ENCODE measurements at places on chromosomes 6 and 20.

DNA sequence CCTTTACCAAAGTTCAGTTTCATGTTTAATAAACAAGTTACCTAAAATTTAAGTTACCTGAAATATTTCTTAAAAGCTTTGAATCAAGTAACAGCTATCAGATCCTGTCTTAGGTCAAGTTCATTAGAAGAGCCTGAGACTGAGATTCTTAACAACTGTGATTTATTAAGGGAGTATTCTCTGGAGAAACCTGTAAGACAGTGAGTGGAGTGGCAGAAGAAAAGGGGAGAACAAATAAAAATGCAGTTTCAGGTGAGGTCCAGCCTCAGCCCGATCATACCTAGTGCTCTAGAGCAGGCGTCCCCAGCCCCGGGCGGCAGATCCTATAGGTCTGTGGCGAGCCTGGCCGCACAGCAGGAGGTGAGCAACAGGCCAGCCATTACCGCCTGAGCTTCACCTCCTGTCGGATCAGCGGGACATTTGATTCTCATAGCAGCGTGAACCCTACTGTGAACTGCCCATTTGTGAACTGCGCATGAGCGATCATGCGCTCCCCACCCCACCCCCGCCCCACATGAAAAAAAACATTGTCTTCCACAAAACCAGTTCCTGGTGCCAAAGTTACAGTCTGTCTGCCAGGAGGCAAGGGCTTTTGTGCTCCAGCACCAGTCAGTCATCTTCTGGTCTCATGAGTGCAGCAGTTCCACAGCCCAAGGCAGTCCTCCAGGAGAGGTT lies 59.2 kb upstream of the ADGRB3 start:
- no peak for DNase-seq

- DNase-seq, result no peak
Measured at GRCh38 chr6:151850479-151851003, 43.1 kb downstream of the ESR1 start.

DNA sequence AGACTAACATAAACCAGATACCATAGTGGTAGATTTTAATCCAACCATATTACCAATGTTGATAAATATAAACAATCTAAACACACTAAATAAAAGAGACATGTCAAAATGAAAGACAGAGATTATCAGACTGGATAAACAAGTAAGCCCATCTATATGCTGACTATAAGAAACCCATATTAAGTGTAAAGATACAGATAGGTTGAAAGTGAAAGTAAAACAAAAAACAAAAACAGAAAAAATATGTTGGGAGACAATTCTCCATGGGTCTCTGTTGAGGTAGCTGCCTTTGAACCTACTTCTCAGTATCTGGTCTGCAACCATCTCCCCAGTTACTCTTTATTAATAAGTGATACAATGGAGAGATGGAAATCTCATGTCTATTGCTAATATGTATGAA lies 21.2 kb downstream of the REV3L start:
- DNase-seq, result no peak

GRCh38 chr6:1485678-1486077 lies 96.3 kb downstream of the FOXF2 start:
- DNase-seq, result no peak

GRCh38 chr20:63252284-63252711 lies 2.0 kb downstream of the NKAIN4 start:
- no peak for DNase-seq

DNA sequence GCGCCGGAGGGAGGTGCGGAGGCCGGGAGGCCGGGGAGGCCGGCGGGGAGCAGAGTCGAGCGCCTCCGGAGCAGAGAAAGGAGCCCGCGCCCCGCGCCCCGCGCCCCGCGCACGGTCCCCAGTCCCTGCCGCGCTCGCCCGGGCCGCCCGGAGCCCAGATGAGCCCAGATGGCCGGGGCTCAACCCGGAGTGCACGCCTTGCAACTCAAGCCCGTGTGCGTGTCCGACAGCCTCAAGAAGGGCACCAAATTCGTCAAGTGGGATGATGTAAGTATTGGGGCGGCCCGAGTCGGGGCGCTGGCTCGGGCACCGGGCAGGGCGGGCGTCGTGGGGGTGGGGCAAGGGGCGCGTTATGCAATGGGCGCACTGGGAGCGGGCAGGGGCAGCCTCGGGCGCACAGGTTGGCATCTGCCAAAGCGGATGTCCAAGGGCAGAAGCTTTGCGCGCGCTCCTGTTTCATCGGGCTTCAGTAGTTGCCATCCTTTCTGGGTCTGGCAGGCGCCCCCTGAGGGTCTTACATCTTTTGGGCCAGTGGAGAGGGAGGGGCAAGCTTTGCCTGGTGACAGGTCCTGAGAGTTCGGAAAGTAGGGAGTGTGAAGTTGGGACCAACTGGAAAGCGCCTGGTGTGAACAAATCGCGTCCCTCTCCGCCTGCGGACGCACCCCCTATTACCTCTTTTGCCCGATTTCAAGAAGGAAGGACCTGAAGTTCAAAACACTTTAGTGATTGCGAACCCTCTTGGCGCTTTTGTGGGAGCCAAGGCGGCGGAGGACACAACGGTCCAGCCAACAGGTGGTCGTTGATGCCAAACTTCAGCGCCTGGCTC lies 631 bp downstream of the PLCB1 start:
- peak; percentile 7 for DNase-seq

DNA sequence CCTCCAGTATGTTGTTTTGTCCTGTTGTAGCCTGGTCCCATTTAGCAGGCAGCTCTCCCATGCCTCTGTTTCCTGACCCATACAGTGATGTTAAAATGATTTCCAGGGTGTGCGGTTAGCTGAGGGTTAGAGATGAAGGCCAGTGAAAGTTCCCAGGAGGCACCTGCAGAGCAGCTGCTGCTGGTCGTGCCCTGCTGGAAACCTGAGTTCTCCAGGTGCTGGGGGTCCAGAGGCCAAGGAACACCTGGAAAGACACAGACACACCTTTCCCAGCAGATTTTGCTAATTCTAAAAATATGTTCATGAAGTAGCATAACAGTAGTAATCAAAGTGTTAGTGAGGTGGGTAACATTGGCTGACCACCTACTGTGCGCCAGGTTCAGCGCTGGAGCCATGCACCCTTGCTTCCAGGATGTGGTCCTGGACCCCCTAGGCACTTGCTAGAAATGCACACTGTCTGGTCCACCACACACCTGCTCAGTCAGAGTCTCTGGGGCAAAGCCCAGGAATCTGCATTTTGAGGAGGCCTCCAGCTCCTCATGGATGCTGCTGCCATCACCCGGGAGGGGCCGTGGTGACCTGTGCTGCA lies 118.7 kb downstream of the SYNDIG1 start:
- no peak for DNase-seq

DNA sequence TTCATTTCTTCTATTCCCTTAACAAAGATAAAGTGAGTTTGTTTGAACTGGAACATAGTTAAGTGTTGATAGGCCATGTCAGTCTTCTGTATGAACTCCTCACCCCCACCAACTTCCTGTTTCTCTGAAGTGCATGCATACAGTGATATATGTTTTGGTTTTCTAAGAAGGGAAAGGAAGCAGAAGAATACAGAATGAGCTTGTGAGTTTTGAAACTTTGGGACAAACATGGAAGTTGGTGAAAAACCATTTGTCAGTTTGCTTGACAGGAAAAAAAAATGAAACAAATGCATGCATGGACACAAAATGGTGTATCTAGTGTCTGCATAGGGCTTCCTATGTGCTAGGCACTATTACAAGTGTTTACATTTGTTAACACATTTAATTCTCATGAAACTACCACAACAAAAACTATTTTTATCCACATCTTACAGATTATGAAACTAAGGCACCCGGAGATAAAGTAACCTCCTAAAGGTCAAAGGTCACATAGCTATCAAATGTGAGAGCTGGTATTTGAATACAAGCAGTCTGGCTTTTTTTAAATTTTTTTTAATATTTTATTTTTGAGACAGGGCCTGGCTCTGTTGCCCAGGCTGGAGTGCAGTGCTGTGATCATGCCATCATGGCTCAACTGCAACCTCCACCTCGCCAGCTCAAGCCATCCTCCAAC lies 105.9 kb downstream of the ADGRB3 start:
- peak; percentile 7 for DNase-seq

- no peak for DNase-seq
Measured at GRCh38 chr6:153538491-153538890, 407.4 kb upstream of the RGS17 start.

GRCh38 chr6:45012687-45013086 lies 315.4 kb upstream of the RUNX2 start:
- DNase-seq, result no peak

GRCh38 chr6:157244175-157244574 lies 79.1 kb downstream of the TMEM242 start:
- no peak for DNase-seq

GRCh38 chr6:63859528-63859927 lies 223.9 kb downstream of the PHF3 start:
- no peak for DNase-seq

DNA sequence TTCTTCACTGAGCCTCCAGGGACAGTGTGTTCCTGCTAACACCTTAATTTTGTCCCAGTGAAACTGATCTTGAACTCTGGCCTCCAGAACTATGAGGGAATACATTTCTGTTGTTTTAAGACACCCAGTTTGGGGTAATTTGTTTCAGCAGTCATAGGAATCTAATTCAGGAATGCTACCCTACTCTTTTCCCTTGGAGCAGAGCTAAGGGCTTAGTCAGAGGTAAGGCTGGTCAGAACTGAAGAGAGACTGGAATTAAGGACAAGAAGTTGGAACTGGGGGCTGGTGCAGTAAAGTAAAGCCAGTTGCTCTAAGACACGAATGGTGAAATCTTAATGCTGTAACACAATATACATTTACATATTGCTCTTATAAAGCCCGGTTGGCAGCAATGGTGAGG lies 809.7 kb downstream of the MAFB start:
- DNase-seq, result no peak

- no peak for DNase-seq
Measured at GRCh38 chr6:161732594-161732993, 458.7 kb upstream of the AGPAT4 start.

GRCh38 chr6:14734052-14734415 lies 511.8 kb upstream of the JARID2 start:
- no peak for DNase-seq

DNA sequence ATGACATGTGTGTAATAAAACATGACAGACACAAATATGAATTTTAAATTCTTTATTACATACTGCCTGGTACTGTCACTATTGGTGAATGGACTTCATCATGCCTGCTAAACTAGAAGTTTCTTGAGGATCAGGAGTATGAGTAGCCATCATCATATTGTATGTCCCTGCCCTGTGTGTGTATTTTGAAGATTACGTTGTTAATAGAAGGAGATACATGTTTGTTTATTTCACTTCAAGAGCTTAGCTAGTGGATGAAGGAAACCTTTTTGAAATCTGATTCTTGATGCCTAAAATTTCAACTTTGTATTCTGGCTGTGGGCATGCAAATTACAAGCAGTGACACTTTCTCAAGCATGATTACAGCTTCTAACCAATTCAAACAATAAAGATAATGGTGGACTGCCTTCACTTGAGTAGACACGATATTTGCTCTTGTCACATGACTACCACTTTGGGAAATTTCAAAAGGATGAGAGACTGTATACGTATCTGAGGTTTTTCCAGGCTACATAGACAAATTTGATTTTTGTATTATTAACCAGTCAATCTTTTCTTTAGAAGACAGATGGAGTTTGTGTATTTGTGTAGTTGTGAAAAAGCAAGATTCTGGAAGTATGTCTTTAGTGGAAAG lies 3.5 kb downstream of the TBPL1 start:
- no peak for DNase-seq

DNA sequence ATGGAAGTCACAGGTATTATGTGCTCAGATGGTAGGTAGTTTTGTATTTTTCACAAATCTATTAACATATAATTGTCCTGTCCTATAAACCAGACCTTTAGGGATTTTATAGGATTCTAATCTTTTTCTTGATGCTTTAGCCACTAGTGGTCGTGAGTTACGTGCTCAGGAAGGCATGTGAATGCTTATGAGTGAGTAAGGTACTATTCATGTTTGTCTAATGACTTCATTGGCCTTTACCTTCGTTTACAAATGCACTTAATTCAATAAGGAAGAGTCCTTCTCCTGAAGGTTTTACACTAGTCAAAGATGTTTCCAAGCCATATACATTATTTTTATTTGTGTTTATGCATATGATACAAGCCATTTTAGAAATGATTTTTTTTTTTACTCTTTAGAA lies 23.0 kb downstream of the PACRG start:
- DNase-seq, result no peak

DNA sequence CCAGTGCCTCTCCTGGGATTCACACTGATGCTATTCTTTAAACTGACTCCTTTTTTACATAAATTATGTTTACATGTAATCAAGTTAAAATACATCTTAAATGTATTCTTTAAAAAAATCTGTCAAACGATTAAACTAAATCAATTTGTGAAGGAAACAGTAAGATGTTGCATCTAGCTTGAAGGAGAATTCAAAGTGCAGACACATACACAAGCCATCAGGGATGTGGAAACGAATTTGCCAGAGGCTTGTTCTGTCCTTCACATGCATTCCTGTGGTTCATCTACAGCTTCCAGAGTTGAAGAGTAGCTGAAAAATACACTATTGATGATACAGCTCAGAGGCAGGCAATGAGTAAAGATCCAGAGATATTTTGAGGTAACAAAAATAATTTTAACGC lies 7.3 kb upstream of the BPIFB3 start:
- no peak for DNase-seq

- no peak for DNase-seq
Measured at GRCh38 chr20:62063315-62063980, 2.2 kb downstream of the TAF4 start.

- DNase-seq, result no peak
Measured at GRCh38 chr6:97133067-97133466, 149.9 kb downstream of the MMS22L start.

- no peak for DNase-seq
Measured at GRCh38 chr6:51107769-51108203, 289.1 kb downstream of the TFAP2B start.

GRCh38 chr20:19298652-19299051 lies 86.2 kb downstream of the SLC24A3 start:
- no peak for DNase-seq

- no peak for DNase-seq
Measured at GRCh38 chr6:82553863-82554531, 190.4 kb downstream of the TPBG start.

GRCh38 chr6:136684466-136684865 lies 107.8 kb downstream of the MAP3K5 start:
- no peak for DNase-seq

DNA sequence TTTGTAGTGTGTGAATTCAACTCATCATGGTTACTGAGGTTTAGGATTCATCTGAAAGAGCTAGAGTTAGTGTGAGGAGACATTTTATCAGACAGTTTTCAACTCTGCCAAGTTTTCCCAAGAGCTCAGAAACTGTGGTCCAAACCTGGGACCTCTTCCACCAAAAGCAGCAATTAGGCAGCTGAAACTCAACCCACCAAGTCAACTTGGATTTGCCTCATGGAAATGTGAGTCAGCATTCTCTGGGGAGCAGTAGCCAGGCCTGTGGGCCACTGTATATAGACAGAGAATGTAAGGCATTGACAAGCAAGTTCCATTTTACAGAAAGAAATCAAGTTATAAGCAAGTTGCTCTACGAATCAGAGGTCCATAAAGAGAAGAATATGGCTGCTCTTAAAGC lies 178.8 kb upstream of the HDDC2 start:
- DNase-seq, result no peak

- DNase-seq, result no peak
Measured at GRCh38 chr6:47247227-47247797, 62.4 kb downstream of the TNFRSF21 start.

Measured in activated CD4-positive, alpha-beta T cell treated with anti-CD3 and anti-CD28 coated beads, Interleukin-2, amount 10 ng/mL, durations not matched to agents 7 days and 5 days (primary cell).